ENCODE measurements at places on chromosomes 3 and 15.

DNA sequence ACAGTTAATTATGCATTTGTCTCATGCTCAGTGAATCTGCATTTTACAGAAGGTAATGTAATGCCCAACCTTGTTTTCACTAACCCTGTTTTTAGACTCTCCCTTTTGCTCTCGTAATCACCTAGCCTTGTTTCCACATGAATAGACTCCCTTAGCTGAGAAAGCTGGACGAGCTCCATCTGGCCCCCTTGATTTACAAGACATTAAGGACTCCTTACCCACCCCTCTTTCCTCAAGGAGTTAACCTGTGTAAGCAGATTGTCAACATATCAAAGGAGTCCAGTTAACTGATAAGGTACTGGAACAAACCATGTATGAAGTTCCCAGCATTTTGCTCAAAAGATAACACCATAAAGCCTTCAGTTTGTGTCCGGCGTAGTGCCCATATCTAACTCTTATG is 99.6 kb downstream of the VPS8 start:
- DNase-seq, result no peak

DNA sequence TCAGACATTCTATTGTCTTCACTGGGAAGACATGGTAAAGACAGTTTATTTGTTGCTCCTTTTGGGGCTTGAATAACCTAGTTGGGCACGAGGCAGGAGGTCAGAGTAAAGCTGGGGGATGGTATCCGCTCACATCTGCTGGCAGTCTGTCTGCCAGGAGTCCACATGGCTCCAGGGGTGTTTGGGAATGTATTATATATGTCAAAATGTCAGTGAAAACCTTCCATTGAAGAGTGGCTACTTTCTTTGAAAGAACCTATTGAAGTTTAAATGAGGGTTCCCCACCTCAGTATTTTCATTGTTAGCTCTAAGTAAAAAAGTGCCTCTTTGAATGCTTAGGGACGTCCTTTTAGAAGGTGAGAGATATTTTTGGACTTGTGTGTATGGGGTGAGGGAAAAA is 68.4 kb downstream of the CLDN11 start:
- DNase-seq, result no peak

- DNase-seq, result no peak
Measured at GRCh38 chr3:2172561-2173171, 74.0 kb downstream of the CNTN4 start.

GRCh38 chr3:192220915-192221314 is 506.4 kb downstream of the FGF12 start:
- no peak for DNase-seq

DNA sequence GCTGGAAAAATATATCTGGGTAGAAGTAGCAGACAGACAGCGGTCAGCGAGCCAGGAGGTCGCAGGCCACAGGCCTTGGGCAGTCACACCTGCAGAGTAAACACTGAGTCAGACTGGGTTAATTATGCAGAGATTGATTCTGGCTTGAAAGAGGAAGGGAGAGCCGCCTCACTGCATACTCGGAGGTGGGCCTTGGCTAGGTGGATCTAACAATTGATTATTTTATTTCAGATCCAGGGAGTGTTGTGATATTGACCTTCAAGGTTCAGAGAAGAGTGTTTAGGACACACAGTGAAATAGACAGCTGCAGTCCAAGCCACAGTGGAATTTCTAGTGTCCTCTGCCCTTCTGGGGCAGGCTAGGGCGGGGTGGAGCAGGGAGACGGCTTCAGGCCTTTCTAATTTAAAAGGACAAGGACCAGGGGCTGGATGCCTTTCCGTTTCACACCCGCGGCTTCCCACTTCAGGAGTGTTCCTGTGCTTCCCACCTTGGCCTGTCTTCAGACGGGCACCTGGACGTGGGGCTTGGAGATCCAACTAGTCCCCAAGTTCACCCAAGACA is 237.3 kb downstream of the XXYLT1 start:
- DNase-seq, result peak; percentile 7

GRCh38 chr15:100612539-100612938 is 10.2 kb downstream of the ASB7 start:
- no peak for DNase-seq

GRCh38 chr15:48395521-48396011 is 64.3 kb downstream of the DUT start:
- DNase-seq, result no peak

DNA sequence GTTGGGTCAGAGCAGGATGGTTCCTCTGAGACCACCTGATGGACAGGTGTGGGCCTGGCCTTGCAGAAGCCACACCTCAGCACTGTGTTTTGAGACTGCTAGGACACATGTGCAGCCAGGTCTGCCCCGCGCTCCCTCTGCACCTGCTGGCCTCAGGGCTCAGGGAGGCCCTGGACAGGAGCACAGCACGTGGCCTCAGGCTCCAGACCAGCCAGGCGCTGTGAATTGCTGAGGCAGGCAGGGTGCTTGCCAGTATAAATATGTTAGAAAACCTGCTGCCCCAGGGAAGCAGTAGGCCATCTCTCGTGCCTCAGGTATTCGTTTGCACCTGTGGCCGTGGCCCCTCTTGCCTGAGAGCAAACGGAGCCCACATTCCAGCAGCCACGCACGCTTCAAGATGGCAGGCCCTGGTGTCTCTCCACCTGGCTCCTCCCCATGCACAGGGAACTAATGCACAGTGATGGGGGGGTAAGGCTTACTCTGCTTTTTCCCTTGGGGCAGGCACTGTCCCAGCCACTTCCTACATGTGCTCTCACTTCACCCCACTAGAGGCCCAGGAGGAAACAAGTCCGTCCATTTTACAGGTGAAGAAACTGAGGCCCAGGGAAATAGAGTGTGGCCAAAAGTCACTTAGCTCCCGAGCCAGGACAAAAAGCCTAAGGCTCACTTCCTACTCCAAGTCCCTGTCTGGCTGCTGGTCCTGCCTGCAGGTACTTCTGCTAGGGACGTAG is 20.4 kb downstream of the SEC61A1 start:
- no peak for DNase-seq

GRCh38 chr15:29134239-29134638 is 135.4 kb downstream of the NSMCE3 start:
- DNase-seq, result no peak

- no peak for DNase-seq
Measured at GRCh38 chr3:183283886-183284285, 30.8 kb downstream of the B3GNT5 start.

- DNase-seq, result no peak
Measured at GRCh38 chr3:102454181-102454580, 19.4 kb downstream of the ZPLD1 start.

DNA sequence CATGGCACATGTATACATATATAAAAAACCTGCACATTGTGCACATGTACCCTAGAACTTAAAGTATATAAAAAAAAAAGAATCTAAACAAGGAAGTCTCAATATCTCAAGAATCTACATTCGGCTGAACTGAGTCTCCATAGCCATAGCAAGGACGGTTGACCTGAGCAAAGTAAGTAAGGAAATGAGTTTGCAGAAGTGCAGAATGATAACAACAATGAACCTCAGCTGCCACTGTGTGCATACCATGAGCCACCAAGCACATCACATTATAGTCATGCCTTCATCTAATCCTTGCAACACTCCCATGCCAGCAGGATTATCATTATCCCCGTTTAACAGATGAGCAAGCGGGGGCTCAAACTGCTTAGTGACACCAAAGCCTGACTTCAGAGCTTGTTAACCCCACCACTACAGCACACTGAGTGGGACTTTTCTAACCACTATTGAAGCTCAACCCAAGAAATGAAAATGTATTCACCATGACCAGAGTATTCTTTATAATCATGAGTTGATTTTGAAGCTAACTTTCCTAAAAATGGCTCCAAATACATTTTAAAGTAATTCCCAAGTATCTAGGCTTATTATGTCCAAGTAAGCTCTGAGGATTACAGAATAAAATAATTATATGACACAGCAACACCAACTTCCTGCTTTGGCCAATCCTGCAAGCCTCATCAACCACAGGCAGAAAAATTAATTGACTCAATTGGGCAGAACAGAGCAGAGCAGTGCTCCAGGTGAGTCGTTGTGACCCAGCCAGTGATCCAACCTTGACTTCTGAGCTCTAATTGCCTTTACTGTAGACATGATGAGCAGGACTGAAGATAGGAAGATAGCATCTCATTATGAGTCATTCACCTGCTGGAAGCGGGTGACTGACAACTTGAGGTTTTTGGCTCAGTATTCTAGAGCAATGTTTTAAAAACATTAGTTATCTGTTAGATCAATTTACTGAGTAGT is 47.3 kb upstream of the IL12A start:
- DNase-seq, result no peak

DNA sequence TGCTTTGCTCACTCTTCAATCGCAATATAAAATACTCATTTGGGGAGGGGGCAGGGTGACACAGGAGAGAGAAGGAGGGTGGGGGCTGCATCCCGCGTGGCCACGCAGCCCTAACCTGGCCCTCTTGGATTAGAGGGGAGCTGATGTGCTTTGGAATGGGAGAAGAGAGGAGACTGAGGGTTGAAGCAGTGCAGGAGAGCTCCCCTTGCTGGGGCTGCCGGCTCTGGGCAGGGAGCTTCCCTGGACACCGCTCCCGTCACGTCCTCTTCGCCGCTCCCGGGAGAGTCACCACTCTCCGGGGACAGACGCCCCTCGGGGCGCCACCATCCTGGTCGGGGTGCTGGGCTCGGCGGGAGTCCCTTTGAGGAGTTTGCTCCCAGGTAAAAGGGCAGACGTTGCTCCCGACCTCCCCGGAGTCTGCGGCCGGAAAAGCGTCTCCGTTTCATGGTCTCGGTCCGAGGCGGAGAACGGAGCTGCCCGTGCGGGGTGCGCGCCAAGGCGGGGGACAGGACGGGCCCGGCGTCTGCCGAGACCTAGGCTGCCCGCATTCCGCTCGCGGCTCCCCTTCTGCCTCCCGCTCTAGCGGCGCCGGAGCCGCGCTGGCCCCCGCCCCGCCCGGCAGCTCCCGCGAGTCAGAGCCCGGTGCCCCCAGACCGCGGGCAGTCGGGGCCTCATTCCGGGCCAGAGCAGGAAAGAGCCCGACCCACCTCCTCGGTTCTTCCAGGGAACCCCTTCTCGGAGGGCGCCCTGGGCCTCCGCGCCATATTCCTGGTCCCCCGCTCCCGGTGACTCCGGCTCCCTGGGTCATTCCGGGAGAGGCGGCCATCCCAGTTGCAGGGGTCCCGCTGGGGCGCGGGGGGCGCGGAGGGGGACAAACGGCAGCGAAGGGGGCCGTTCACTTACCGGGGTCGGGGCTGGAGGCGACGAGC is 603 bp downstream of the SLC7A14 start:
- DNase-seq, result no peak

GRCh38 chr3:10524799-10525301 is 19.5 kb upstream of the ATP2B2 start:
- DNase-seq, result no peak

GRCh38 chr3:37127340-37127739 is 47.0 kb downstream of the LRRFIP2 start:
- DNase-seq, result no peak

GRCh38 chr3:52670621-52671521 is 14.8 kb downstream of the PBRM1 start:
- DNase-seq, result peak; percentile 98

- DNase-seq, result no peak
Measured at GRCh38 chr3:12040902-12041301, 36.7 kb downstream of the SYN2 start.

DNA sequence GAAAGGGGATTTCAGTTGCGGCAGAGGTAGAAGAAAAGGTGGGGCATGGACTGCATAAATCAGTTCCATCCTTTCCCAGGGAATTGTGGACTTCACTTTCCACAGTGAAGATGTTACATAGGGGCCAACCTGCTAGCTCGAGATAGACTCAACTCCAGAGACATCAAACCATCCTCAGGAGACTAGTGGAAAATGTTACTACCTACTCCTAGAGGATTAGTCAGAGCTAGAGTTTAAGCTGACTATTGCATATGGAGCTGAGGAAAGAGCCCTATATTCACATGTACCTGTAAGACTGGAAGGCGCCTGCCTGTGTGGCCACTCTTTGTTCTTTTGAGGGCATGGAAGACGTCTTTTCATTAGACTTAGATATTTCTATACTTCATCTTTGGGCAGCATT is 69.2 kb downstream of the KLHL25 start:
- no peak for DNase-seq

DNA sequence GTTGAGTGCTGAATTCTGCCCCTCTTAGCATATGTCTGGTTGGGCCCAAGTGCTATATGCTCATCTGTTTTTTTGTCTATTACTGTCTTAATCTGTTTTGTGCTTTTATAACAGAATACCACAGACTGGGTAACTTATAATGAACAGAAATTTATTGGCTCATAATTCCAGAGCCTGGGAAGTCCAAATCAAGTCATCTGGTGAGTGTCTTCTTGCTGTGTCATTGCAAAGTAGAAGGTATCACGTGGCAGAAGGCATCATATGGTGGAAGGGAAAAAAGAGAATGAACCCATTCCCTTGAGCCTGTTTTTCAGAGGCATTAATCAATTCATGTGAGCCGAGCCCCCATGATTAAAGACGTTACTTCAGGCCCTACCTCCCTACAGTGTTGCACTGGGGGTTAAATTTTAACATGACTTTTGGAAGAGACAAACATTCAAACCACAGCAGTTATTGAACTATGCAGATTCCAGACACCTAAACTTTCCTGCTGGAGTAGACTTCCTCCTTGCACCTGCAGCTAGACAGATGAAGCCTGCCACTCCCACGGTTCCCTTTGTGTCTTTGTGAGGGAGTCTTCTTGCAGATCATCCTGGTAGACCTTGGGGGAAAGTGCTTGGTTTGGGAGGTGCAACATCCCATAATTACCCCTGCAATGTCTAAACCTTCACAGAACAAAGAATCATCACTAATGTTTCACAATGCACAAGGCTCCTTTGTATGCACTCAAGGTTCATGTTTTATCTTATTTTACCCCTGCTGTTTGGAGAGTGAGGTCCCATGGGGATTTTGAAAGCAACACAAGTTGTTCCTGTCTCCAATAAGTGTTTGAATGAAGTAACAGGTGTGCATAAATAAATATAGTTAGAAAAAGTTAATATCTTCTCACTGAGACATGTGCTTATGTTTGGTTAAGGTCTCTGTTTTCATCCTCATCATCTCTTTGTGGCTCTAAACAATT is 64.7 kb upstream of the XCR1 start:
- no peak for DNase-seq

DNA sequence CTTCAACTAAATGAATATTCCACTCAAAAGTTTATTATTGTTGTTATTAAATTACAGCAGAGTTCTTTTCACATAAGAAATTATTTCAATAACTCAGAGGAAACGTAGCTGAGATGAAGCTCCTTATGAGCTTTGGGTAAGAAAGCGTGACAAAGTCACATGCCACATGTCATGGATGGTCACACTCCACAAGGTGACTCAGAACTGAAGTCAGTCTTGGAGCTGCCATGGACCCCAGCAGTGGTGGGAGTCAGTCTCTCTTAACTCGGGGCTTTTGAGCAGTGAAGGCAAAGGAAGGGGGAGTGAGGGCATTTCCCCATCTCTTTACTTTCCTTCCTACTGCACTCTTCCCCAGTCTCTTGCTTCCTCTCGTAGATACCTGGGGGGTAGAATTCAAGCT is 87.5 kb upstream of the FAM3D start:
- DNase-seq, result no peak

DNA sequence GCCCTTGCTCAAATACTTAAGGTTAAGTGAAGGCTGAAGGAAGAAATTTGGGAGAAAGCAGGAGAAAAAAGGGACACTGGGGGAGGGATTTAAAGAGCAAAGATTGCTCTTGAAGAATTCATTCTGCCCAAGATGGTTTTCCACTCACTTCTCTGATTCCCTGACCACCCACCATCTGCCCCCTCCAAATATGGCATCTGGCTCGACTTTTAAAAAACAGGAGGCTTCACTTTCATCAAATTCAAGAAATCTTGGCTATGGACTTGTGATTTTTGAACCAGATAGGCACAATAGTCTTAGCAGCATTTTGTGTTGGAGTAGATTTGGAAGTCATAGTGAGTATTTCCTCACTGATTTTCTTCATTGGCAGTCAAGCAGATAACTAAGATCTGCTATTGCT is 574.4 kb upstream of the SUCLG2 start:
- no peak for DNase-seq

All from ACHN (cell line).